ENCODE measurements at places on chromosomes 12 and 14. TPM values are rescaled to one million over a fixed set of nuclear protein-coding genes. Genes with fewer than 3 reads are reported as not detected.

DNA sequence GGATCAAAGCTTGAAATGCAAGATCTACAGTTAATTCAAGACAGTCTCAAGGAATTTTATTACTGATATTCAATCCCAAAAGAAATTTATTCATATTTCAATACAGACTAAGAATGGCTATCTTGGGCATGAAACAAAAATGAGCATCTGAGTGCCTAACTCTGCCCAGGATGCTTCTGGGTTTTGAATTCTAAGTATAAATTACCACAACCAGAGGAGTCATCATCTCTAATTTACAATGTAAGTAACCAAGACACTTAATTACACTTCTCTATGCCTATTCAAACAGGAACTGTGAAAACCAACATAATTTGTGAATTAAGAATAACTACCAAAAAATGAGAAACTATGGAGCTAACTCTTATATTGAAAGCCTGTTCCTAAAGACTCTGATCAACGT, 14.1 kb downstream of the OSBPL8 start:
- no peak overlapping the region for H3K27ac ChIP-seq
- peaks cover 28% of the 10 kb centered on the region for H3K36me3 ChIP-seq
- no peaks in the 10 kb centered on the region for H3K27me3 ChIP-seq
- no peak for DNase-seq
- H3K4me3 ChIP-seq = peak overlapping the region; percentile 25
- H3K4me1 ChIP-seq = peaks cover 44% of the 10 kb centered on the region

DNA sequence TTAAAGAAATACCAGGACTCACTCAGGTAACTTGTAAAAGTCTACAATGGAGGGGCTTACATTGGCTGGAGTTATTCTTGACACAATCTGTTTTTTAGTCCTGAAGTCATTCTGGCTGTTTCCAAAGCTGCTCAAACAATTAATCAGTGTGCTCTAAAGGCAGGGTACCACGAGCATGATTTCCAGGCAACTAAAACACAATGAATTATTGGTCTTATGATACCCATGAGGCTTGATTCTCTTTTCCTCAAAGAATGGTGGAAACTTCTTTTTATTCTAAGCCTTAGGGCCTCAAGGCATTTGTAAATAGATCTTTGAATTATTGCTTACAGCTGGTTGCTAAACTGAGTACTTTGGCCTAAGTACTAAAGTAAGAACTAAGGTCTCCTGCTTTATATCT, 199.8 kb upstream of the PDZRN4 start:
- H3K27ac ChIP-seq = no peak overlapping the region
- H3K4me3 ChIP-seq = no peak overlapping the region
- no peaks in the 10 kb centered on the region for H3K27me3 ChIP-seq
- H3K36me3 ChIP-seq = no peaks in the 10 kb centered on the region
- DNase-seq = no peak

The NGB gene
- not detected for total RNA-seq

- no peaks in the 10 kb centered on the region for H3K36me3 ChIP-seq
- no peak overlapping the region for H3K27ac ChIP-seq
- H3K27me3 ChIP-seq = no peaks in the 10 kb centered on the region
- H3K4me1 ChIP-seq = no peaks in the 10 kb centered on the region
Measured at GRCh38 chr12:114945351-114945750, 261.4 kb upstream of the TBX3 start.

- no peaks in the 10 kb centered on the region for H3K36me3 ChIP-seq
- no peaks in the 10 kb centered on the region for H3K4me1 ChIP-seq
- H3K4me3 ChIP-seq = no peak overlapping the region
- no peak overlapping the region for H3K27ac ChIP-seq
Measured at GRCh38 chr12:90572778-90573177, 382.2 kb downstream of the CCER1 start.

The KCNH3 gene
- 5.8 TPM for total RNA-seq

DNA sequence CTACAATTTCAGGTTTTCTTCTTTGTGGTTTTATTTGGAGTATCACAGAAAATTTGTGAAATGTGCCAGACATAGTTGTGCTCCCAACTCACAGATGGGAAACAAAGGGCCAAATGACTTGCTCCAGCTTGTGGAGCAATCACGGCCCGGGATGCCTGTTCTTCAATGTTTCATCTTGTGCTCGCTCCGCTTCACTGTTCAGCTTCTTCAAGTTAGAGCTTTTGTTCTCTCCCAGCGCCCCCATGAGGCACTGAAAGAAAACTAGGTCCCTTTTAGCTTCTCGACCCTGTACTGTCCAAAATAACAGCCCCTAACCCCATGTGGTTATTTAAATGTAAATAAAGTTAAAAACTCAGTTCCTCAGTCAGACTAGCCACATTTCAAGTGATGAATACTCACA, 187.9 kb upstream of the STXBP6 start:
- no peaks in the 10 kb centered on the region for H3K36me3 ChIP-seq
- DNase-seq = no peak
- no peaks in the 10 kb centered on the region for H3K27me3 ChIP-seq

GRCh38 chr12:97301576-97301975, 161.0 kb upstream of the RMST start:
- DNase-seq = no peak
- H3K27me3 ChIP-seq = peaks cover 3% of the 10 kb centered on the region
- no peaks in the 10 kb centered on the region for H3K36me3 ChIP-seq
- H3K4me1 ChIP-seq = no peaks in the 10 kb centered on the region

The LYZ gene
- 16.4 TPM for total RNA-seq

The FGD4 gene
- 0.91 TPM for total RNA-seq

The TUNAR gene
- not detected for total RNA-seq

The SLC24A4 gene
- not detected for total RNA-seq

The RAD9B gene
- total RNA-seq = 2.3 TPM

The KRT83 gene
- not detected for total RNA-seq

- DNase-seq = no peak
- no peak overlapping the region for H3K4me3 ChIP-seq
- no peaks in the 10 kb centered on the region for H3K27me3 ChIP-seq
- H3K4me1 ChIP-seq = no peaks in the 10 kb centered on the region
- no peaks in the 10 kb centered on the region for H3K36me3 ChIP-seq
Measured at GRCh38 chr12:87382436-87382835, 646.8 kb downstream of the C12orf50 start.

DNA sequence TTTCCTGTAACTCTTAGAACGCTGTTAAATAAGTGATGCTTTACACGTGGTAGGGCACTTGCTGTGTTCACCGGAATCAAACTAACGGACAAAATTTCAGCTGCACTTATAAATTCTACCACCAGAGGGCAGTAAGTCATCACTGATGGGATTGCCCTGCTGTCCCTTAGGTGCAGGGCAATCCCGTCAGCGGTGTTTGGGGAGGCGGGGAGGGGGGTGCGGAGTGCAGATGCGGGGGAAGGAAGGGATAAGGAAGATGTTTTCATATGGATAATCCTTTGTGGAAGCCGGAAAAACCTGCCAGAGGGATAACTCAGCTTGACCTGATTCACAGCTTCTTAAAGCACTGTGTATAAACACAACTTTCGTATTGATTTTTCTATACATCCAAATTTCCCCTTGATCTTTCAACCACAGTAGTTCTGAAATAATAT, 21.7 kb upstream of the SLC10A1 start:
- H3K4me3 ChIP-seq = no peak overlapping the region
- peak overlapping the region; percentile 27 for H3K27ac ChIP-seq
- H3K4me1 ChIP-seq = peaks cover 2% of the 10 kb centered on the region
- H3K27me3 ChIP-seq = peaks cover 5% of the 10 kb centered on the region

DNA sequence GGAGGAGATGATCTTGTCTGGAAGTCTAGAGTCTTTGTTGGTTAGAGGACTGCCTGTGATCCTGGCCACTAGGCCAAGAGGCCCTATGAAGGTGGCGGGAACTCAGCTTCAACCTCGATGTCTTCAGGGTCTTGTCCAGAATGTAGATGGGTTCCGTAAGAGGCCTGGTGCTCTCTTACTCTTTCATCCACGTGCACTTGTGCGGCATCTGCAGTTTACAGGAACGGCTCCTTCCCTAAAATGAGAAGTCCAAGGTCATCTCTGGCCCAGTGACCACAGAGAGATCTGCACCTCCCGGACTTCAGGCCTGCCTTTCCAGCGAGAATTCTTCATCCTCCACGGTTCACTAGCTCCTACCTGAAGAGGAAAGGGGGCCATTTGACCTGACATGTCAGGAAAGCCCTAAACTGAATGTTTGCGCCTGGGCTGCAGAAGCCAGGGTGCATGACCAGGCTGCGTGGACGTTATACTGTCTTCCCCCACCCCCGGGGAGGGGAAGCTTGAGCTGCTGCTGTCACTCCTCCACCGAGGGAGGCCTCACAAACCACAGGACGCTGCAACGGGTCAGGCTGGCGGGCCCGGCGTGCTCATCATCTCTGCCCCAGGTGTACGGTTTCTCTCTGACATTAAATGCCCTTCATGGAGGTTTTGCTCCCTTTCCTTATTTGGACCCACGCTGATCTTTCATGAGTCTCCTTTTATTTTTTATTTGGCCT, 17.7 kb downstream of the WNT5B start:
- peaks cover 36% of the 10 kb centered on the region for H3K27me3 ChIP-seq
- no peak overlapping the region for H3K27ac ChIP-seq
- H3K4me1 ChIP-seq = peaks cover 13% of the 10 kb centered on the region
- H3K4me3 ChIP-seq = no peak overlapping the region
- H3K36me3 ChIP-seq = no peaks in the 10 kb centered on the region

Data from activated naive CD8-positive, alpha-beta T cell treated with anti-CD3 and anti-CD28 coated beads, Interleukin-2, amount 10 ng/mL, durations not matched to agents 7 days and 5 days (primary cell).